Activated CD8-positive, alpha-beta memory T cell treated with anti-CD3 and anti-CD28 coated beads for 48 hours (primary cell): ENCODE measurements at places on chromosomes 3 and 15.

- peak; percentile 1 for DNase-seq
These were observed 39.4 kb upstream of the TBL1XR1 start for GRCh38 chr3:177236704-177237103.

- DNase-seq: no peak
These were observed 163.4 kb downstream of the XXYLT1 start for GRCh38 chr3:195107593-195107992.

DNA sequence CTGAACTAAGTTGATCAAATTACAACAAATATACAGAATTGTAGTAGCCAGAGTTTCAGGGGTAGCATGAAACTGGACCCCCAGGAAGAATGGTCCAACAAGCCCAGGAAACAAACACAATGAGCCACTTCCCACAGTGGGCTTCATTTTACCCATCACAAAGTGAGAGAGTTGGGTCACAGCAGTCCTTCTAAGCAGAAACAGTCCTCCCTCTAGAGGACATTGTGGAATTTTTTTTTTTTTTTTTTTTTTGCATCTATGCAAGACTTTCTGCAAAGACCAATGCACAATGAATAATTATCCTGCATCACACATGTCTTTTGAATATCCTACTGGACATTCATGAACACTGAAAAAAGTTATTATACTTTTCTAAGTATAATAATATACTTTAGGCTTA, 73.8 kb upstream of the ATP13A5 start:
- DNase-seq: no peak

DNA sequence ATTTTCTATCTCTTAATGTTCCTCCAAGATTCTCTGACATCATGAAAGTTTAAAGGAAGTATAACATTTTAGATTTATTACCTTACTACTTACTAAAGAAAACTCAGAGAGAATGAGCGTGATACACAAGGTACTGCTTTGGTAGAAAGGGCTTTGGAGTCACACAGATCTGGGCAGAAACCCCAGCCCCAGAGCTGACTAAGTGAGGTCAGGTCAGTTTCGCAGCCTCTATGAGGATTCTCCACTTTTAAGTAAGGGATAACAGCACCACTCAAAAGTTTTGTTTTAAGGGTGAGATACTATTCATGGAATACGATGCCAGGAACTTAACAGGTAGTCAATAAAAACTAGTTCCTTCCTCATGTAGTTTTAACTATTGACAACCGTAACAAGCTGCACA, 76.1 kb downstream of the CLDN11 start:
- DNase-seq: no peak

DNA sequence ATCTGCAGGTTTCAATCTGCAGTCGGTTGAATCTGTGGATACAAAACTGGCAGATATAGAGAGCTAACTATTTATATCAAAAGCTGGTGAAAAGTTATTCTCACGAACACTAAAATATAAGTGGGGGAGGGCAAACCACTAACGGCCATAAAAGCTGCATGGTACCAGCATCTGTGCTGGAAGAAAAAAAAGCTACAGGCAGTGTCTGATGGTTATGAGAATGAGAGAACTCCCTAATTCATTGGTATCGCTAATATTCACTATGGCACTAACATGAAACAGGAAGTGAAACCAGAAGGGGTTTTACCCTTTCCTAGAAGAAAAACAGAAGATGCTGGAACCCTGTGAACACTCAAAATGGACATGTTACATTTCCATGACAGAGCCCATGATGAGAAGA, 15.9 kb downstream of the CEP70 start:
- DNase-seq: no peak

GRCh38 chr3:124557-125179, 71.9 kb upstream of the CHL1 start:
- DNase-seq: no peak

DNA sequence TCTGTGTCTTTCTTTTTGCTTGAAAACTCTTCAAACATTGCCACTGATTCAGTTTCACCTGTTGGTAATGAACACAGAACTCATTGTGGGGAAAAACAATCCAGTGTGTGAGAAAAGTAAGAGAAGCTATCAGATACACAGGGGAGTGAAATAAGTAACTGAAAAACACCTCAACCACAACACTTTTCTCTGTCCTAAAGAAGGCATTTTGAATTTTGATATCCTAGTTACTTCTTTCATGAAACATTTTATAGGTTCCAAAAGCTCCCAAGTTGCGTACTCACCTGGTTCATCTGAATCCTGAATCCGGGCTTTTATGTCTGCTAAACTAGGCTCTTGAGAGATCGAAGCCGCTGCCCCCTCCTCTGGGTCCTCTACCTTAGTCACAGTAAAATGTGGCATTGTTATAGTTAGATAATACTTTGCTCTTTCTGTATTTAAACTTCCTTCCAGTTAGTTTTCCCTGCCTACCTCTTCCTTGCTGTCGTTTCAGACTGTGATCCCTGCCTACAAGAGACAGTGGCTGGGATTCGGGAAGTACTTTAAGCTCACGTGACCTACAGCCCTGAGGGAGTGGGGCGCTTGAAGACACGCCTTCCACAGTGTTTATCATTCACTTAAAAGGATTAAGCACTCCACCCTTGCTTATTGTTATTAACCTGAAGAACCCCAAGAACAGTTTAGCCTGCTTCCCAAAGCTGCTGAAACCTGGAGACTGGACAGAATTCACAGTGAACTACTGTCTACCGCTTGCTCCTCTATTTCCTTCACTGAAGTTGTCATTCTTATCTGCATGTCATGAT, 19.1 kb downstream of the SLC12A6 start:
- DNase-seq: no peak

DNA sequence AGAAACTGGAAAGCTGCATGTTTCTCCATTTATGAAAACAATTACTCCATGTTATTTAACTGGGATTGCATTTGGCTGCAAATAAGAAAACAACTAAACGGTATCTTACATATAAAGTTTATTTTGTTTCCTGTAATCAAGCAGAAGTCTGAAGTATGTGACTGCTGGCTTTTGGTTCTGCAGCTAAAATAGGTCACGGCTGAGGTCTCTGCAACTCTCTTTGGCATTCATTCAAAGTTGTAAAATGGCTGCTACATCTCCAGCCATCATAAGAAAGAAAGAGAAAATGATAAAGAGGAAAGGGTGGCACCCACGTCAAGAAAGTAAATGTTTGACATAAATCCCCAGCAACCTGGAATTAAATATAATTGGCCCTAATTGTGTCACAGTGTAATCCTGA, 406.1 kb downstream of the TBC1D5 start:
- DNase-seq: no peak

- DNase-seq: peak; percentile 61
These were observed 6.3 kb downstream of the RPP25 start for GRCh38 chr15:74950078-74950908.

DNA sequence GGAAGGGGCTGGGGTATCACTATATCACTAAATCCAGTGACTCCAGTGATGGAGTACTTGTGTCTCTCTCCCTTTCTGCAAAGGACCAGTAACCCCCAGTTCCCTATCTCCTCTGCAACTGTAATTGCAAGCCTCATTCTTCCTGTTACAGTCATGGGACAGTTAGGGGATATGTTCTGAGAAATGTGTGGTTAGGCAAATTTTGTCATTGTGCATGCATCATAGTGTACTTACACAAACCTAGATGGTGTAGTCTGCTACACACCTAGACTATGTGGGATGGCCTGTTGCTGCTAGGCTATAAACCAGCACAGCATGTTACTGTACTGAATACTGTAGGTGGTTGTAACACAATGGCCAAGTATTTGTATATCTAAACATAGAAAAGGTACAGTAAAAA, 2.2 kb downstream of the VPS8 start:
- DNase-seq: no peak

DNA sequence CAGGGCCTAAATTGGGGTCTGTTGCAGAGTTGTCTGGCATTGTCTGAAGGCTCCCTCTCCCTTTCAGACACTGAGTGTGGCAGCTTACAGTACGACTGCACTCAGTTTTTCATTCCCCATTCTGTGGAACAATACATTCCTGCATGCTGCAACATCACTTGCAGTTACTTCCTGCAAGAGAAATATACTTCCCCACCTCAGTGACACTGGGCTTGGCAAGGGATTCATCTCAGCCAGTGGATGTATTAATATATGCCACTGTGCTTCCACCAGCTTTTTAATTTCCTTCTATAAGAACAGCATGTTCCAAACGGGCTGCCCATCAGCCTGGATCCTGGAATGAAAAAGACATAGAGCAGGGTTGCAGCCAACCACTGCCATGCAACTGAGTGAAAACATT, 23.1 kb downstream of the B3GALNT1 start:
- DNase-seq: no peak

GRCh38 chr3:100682056-100682853, 27.0 kb upstream of the TFG start:
- DNase-seq: no peak

GRCh38 chr15:49902685-49903501, 216.1 kb downstream of the ATP8B4 start:
- no peak for DNase-seq

DNA sequence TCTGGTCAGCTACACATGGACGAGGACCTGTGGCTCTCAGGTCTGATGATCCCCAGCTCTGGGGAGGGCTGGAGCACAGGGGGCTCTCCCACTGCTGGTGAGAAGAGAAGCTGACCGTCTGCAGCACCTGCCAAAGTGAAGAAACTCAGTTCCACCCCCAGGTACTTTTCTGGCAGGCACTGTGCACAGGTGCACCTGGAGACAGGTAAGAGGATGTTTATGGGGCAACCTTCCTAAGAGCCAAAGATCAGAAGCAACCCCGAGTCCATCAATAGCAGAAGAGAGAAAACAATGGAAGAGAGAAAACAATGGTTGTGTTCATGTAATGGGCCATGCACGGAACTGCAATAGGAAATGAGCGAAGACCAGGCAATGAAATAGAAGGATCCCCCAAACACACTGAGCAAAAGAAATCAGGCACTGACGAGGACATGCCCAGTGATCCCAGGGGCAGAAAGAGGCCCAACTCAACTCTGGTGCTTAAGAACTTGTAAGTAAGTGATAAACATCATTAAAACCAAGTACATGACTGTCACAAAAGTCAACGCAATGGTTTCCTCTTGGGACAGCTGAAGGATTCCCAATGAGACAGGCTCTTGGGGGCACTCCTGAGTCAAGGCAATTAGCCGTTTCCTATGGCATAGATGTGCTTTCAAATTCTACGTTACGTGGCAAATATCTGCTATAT, 95.0 kb upstream of the ALDH1A3 start:
- DNase-seq: no peak

DNA sequence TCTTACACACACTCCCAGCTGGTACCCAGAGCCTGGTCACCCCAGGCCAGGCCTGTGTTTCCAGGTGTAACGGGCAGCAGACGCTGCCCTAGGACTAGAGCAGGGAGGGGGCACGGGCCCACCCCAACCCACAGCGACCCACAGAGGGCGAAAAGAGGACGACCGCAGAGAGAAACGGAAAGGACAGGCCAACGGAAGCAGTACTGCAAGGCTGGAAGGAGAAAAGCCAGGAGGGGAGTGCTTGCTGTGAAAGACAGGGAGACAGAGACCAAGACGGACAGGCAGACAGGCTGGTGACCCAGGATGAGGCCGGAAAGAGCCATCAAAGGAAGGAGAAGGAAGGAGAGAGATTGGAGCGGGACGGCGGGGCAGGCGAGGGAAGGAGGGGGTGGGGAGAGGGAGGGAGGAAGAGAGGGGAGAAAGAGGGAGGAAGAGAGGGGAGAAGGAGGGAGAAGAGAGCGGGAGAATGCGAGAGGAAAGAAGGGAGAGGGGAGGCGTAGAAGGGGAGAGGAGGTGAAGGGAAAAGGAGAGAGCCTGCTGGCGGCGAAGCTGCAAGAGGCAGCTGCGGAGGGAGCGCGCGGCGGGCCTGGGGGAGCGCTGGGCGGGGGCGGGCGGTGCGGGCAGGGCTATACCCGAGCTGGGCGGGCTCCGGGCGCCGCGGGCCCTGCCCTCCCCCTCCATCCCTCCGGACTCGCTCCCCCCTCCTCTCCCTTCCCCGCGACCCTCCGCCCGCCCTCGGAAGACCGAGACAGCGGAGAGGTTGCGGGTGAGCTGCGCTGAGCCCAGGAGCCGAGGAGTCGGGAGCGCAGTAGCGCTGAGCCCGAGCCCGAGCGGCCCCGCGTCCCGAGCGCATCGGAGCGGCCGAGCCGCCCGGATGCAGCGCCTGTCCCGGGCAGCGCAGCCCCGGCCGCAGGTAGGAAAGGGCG, at the start of gene SLC6A1:
Gene SLC6A1 (plus strand): TSS at position 732 of the 926 bp plus-strand sequence. CDS start 24,464 bp downstream, outside the sequence.
- DNase-seq: no peak

- DNase-seq: no peak
These were observed 309.8 kb upstream of the ICE2 start for GRCh38 chr15:60788692-60789103.

DNA sequence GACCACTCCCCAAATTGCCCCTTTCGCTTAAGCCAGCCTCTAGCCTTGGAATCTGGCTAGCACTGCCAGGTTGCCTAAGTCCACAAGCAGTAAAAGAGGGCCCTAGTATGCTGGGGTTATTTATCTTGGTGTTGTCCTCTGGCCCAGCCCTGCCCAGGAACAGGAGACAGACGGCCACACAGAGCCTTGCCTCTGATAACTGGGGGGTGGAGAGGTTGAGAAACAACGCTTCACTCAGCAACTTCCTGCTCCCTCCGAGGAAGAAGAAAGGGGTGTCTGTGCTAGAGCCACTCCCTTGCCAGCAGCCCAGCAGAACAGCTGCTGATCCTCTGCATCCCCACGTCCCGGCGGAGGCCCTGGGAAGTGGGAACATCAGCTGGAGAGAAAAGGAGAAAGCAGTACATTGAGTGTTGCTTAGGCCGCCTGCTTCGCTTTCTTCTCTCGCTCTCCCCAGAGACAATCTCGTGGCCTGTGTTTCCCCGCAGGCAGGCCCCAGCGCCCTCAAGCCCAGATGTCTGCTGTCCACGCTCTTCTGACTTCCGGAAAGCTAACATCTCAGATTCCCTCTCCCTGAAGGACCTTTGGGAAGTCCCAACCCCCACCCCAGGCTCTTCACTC, 22.6 kb upstream of the C3orf70 start:
- DNase-seq: no peak

DNA sequence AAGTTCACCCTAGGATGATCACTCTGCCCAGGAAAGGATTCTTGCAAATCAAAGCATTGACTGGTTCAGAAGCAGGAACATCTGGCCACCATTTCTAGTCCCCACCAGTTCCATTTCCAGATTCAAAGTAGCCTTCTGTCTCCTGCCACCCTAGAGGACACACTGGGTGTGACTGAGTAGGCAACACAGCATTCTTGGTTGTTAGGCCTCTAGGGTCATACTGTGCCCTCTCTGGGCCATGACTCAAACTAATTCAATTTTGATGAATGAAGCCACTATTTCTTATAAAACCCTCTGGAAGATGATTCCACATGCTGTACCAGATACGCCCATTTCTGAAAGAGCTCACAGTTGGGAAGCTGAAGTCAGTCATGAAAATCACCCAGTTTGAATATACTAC, 69.7 kb downstream of the WDR76 start:
- no peak for DNase-seq

GRCh38 chr3:105118905-105119304, 247.8 kb upstream of the ALCAM start:
- DNase-seq: no peak

- DNase-seq: no peak
These were observed 26.7 kb downstream of the PCYT1A start for GRCh38 chr3:196260784-196261183.

DNA sequence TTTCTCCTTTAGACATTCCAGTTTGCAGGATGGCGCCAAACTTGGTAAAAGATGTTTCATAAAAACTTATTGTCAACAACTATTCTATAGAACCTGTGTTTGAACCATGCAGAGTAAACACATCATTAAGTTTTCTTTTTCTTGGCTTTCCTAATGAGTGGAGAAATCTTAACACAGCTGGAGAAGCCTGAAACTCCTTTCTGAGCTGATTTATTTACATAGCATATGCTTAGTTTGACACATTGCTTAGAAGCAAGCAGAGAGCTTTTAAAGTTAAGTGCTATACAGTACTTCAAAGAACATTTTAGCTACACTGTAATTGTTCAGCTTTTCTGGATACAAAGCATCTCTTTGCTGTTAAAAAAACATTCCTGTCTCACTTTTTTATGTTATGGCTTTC, 61.0 kb upstream of the PAQR5 start:
- no peak for DNase-seq
